ENCODE measurements at places on chromosomes 11 and 22. TPM values are rescaled to one million over a fixed set of nuclear protein-coding genes. Genes with fewer than 3 reads are reported as not detected.

Gene PGA4
- 0.16 TPM for total RNA-seq

Gene C22orf42
- not detected for total RNA-seq

Gene KRTAP5-6
- total RNA-seq: not detected

Gene OR5A1
- total RNA-seq: not detected

Gene OR52I2
- total RNA-seq: not detected

Gene APOL1
- 3.3 TPM for total RNA-seq

Data from hair follicle dermal papilla cell (primary cell).